ENCODE measurements at places on chromosomes 1 and 21.

DNA sequence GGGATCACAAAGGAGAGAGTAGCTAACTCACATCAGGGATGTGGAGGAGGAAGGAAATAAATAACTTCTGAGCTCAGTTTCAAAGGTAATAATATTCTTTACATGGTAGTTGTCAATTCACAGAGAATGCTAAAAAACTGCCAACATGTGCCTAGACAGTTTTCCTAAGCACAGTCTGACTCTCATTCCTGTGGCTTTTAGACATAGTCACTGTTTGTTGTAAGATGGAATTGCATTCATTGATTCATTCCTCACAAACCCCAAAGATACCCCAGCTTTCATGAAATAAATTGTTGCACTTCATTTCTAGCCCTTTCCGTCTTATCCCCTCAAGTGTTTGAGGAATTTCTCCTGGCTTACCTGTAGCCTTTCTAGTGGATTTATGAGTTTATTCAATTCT, 263.9 kb downstream of the NTNG1 start:
- no peak for DNase-seq

GRCh38 chr1:239718571-239718970, 332.2 kb downstream of the CHRM3 start:
- DNase-seq: no peak

GRCh38 chr1:183093786-183094298, 70.6 kb downstream of the LAMC1 start:
- no peak for DNase-seq

GRCh38 chr1:171622152-171622462, at the start of gene MYOCOS:
TSS of gene MYOCOS (plus strand) at chr1:171622243. CDS start at chr1:171623884, 1,641 bp downstream.
- DNase-seq: no peak

GRCh38 chr1:220827445-220828178, 40.9 kb downstream of the MTARC1 start:
- no peak for DNase-seq

DNA sequence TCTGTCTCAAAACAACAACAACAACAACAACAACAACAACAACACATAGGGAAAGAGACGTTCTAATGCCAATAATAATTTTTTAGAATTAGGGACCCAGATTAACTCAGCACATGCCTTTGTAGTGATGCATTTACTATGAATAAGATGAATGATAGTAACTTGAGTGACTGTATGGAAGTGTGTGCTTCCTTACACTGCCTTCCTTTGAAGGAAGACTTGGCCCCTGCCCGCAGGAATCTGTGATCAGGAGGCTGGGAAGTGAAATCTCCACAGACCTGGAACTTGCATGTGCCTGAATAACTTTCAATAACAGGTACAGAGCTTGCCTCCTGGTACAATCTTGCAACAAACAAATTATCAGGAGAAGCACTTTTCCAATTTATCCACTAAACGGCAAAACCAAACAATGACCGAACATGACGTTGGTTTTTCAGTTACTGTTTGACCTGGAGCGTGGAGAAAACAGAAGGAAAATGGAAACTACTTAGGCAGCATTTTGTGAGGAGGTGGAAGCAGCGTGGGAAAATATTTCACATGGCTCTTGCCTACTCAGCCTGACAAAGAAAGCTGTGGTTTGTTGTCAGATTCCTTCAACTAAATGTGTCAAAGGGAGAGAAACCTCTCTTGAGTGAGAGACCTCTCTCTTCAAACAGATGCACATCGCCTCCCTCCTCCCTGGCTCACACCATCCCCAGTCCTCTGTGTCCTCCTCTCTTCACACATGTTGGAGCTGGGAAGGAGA, 10.1 kb upstream of the ABCA4 start:
- DNase-seq: no peak

GRCh38 chr1:24828887-24829192, 83.6 kb downstream of the CLIC4 start:
- DNase-seq: peak; percentile 94

- peak; percentile 42 for DNase-seq
These were observed 14.5 kb upstream of the NLRP3 start for GRCh38 chr1:247401310-247402119.

- DNase-seq: no peak
These were observed 87.8 kb downstream of the TRIM11 start for GRCh38 chr1:228318823-228319241.

DNA sequence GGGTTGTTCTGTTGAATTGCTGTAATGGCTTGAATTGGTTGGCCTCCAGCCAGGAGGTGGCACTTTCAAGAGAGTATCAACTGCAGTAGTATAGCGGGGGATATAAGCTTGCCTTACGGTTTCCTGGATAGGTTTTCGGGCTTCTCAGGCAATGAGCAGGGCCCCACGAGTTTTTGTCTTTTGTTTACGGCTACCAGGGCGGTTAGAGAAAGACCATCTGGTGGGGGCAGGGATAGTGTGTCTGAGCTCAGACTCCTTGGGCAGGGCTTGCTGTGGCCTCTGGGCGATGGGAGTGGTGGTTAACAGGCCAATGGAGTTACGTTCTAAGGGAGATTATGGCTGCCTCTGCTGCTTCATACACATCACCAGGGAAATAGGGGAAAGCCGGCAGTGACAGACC, 62.8 kb downstream of the DTL start:
- DNase-seq: no peak

DNA sequence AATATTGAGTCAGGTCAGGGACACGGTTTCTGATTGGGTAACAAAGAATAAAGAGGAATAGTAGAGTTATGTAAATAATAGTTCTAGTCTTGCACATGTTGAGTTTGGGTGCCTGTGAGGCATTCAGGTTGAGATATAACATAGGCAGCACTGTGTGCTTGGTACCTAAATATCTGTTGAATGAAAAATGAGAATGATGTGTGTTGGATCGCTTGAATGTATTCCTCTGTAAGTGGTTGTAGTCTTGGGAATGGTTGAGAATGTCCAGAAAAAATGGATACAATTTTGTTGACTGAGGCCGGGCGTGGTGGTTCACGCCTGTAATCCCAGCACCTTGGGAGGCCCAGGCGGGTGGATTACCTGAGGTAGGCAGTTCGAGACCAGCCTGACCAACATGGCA, 116.3 kb upstream of the HNRNPU start:
- DNase-seq: no peak

GRCh38 chr1:154730259-154730658, 122.3 kb upstream of the ADAR start:
- peak; percentile 84 for DNase-seq

GRCh38 chr1:175841738-175842187, 98.4 kb upstream of the TNR start:
- peak; percentile 69 for DNase-seq

GRCh38 chr1:32989160-32990050, 24.8 kb upstream of the RNF19B start:
- no peak for DNase-seq

DNA sequence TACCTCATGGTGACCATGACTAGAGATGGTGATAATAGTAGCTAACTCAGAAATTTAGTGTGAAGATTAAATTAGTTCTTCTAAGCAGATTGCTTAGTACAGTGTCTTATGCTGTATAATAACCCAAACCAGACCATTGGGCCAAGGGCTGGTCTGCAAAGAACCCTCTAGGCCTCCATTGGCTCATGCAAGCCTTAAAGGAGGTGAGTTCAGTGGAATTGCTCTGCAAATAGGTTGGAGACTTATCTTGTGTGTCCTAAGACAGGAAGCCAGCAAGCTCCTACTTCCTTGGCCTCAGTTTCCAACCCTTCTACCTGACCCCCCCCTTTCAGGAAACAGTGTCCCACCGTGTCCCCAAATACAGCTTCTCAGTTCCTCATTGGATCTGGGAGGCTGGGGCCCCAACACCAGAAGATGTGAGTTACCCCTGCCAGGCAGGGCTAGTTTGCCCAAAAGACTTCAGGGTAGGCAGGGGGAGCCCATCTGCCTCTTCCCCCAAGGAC, 1.9 kb upstream of the MEF2D start:
- no peak for DNase-seq

- DNase-seq: no peak
These were observed 891 bp downstream of the HMGN1 start for GRCh38 chr21:39348040-39348354.

DNA sequence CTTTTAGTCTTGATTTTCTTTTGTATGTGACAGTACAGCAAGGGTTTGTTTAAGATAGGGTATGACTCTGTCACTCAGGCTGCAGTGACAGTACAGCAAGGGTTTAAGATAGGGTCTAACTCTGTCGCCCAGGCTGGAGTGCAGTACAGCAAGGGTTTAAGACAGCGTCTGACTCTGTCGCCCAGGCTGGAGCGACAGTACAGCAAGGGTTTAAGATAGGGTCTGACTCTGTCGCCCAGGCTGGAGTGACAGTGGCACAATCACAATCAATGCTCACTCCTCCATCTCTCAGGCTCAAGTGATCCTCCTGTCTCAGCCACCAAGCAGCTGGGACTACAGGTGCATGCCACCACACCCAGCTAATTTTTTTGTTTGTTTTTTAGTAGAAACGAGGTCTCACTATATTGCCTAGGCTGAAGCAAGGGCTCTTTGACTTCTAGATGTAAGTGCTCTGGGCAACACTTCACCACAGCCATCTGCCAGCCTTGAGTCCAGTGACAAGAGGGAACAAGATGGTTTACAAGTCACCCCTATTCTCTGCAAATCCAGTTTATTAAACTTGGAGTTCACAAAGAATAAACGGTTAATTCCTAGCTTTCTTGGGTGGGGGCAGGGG, 965 bp upstream of the SH2D5 start:
- DNase-seq: no peak

GRCh38 chr1:36476945-36477344, 5.8 kb downstream of the CSF3R start:
- no peak for DNase-seq

Data from NCI-H2081 (cell line).